ENCODE measurements at places on chromosomes 7 and 10. TPM values are rescaled to one million over a fixed set of nuclear protein-coding genes. Genes with fewer than 3 reads are reported as not detected.

Gene SPDYE1
- total RNA-seq = not detected

Gene CHST3
- total RNA-seq = 12.9 TPM

Gene DNAJC1
- 26.7 TPM for total RNA-seq

Gene PAPOLB
- total RNA-seq = not detected

Gene CFAP46
- total RNA-seq = 0.25 TPM

Gene CDNF
- 0.44 TPM for total RNA-seq

Gene GRM8
- total RNA-seq = not detected

Gene PDGFA
- 87.3 TPM for total RNA-seq

Gene CPA2
- not detected for total RNA-seq

Gene ELMO1
- 13.6 TPM for total RNA-seq

Data from mammary microvascular endothelial cell (primary cell).